Stimulated activated CD4-positive, alpha-beta T cell treated with anti-CD3 and anti-CD28 coated beads, Interleukin-12 subunit alpha, Interleukin-12 subunit beta, amount 100 ng/mL, for 48 hours (primary cell): ENCODE measurements at places on chromosomes 4 and X.

GRCh38 chr4:87516683-87517082 lies 12.5 kb downstream of the SPARCL1 start:
- DNase-seq = no peak

GRCh38 chr4:51958199-51958968 lies 61.8 kb downstream of the LRRC66 start:
- DNase-seq = no peak

- DNase-seq = no peak
These were observed 1014.2 kb downstream of the C4orf33 start for GRCh38 chr4:130110189-130110588.

DNA sequence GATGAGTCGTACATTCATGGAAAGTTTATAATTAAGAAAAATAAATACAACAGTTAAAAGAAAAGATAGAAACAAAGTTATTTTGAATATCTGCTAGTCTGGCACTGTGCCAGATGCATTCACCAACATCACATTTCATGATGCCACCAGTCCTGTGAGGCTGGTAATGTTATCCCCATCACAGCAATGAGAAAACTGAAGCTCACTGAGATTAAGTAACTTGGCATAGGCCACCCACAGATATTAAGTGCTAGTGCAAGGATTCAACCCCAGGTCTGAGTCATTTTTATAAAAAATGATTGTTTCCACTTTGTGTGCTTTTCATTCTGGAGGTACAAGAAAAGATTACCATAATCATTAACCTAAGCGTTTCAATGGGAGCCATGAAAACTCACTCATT lies 65.0 kb upstream of the IL15 start:
- DNase-seq = no peak

DNA sequence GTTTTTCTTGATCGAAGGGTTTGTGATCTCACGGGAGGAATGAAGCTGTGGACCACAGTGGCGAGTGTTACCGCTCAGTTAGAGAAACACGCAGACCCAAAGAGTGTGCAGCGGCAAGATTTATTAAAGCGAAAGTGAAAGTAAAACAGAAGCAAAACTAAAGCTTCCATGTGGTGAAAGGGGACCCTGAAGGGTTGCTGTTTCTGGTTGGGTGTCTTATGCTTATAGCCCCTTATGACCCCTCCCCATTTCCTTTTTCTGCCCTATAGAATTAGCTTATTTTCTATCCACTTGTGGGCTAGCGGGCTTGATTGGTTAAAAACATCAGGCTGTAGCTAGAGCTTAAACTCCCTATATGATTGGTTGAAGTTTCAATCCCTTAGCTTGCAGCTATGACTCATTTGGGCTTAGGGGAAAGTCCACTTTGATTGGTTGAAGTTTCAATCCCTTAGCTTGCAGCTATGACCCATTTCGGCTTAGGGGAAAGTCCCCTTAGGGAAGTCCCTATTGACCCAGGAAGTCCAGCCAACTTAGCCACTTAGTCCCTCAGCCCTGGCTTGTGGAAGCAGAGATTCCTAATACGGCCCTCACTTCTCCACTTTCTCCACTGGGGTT lies 171.2 kb upstream of the NWD2 start:
- DNase-seq = no peak

- DNase-seq = no peak
These were observed 281.5 kb downstream of the USP46 start for GRCh38 chr4:52377563-52377962.

- no peak for DNase-seq
These were observed 511 bp upstream of the DUSP21 start for GRCh38 chrX:44843318-44843702.

DNA sequence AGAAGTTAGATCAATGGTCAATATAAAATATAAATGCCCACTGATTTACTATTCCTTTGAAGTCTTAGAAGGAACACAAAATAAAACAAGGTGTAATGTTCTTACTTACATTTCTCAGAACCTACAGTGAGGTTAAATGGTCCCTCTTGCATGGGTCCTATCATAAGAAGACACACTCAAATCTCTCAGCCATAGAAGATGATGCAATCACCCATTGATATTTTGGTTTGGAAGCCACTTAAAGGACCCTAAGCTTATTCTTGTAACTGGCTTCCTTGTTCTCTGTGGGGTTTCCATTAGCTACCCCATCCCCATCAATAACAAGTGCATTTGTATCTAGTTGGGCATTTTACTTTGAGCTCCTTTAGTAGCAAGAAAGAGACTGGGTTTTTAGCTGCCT lies 15.1 kb downstream of the REELD1 start:
- no peak for DNase-seq

- DNase-seq = no peak
These were observed 25.9 kb upstream of the HMX1 start for GRCh38 chr4:8897251-8898167.

GRCh38 chr4:129378364-129378763 lies 282.4 kb downstream of the C4orf33 start:
- DNase-seq = no peak

DNA sequence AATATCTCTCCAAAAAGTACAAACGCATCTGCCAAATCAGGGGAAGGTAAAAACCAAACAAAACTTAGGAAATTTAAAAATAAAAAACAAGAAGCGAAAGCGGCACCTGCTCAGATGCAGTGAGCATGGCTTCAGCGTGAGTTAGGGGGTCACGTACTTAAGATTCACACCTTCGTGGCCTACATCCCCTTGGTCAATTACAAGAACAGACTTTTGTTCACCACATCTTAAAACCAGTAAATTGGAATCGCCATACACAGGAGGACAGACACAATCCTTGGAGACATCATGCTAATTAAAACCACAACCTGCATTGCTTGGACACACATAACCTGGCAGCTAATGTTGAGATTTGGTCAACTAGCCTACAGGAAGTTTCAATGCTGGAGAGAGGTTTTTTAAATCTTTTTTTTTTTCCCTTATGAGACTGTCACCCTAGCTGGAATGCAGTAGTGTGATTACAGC lies 12.5 kb upstream of the SEL1L3 start:
- DNase-seq = no peak

DNA sequence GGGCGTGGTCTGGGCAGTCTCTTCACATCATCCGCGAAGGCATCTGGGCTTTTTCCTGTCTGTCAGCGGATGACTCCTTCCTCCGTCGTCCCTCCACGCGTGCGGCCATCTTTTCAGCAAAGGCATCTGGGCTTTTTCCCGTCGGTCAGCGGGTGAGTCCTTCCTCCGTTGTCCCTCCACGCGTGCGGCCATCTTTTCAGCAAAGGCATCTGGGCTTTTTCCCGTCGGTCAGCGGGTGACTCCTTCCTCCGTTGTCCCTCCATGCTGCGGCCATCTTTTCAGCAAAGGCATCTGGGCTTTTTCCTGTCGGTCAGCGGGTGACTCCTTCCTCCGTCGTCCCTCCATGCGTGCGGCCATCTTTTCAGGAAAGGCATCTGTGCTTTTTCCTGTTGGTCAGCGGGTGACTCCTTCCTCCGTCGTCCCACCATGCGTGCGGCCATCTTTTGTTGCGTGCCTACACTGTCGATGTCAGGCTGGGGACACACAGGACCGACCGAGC lies 12.3 kb upstream of the TMEM271 start:
- DNase-seq = no peak

DNA sequence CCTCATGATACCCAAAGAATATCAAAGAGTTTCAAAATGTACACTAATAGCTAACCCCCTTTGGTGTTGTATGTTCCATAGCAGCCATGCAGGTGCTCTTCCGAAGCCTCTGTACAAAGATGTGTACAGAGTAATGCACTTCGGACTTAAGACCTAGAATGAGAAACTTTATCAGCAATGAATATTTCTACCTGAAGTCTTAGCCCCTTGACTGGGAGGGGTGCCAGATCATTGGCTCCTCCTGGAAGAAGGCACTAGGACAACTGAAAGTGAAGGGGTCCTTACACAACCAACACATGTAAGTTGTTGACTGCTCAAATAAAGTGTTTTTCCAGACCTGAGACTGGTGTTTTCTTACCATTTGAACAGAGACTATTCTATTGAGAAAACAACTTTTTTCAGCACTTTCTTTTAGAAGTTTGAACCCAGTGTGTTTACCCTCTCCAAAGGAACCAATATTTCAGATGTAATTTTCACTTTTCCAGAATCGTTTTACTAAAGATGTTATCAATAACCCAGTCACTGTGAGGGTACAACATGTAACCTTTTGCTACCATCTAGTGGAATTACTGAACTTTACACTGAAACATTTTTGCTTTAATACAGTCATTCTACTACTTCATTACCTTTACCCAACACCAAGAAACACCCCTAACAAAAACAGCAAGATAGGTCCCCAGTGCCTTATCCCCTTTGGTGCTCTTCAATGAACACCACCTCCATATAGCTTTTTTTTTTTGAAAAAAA lies 33.3 kb upstream of the PRDX4 start:
- no peak for DNase-seq

GRCh38 chr4:124745985-124746801 lies 33.7 kb upstream of the ANKRD50 start:
- DNase-seq = no peak

DNA sequence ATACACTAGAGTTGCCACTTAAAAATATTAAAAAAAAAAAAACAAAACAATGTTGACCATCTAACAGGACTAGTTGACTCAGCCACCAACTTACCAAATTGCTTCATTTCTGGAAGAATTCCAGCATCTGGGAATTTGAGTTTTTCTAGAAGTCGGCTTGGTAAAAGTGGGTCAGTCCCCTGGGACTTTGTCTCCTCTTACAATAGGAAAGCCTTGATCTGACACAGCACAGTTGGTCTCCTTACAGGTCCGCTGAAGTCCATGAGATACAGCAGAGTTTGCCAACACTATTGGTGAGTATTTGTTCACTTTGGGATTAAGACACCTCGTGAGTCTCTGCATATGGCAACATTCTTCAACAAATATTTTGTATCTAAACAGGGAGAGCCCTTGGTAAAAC lies 18.2 kb upstream of the DDIT4L start:
- DNase-seq = no peak

DNA sequence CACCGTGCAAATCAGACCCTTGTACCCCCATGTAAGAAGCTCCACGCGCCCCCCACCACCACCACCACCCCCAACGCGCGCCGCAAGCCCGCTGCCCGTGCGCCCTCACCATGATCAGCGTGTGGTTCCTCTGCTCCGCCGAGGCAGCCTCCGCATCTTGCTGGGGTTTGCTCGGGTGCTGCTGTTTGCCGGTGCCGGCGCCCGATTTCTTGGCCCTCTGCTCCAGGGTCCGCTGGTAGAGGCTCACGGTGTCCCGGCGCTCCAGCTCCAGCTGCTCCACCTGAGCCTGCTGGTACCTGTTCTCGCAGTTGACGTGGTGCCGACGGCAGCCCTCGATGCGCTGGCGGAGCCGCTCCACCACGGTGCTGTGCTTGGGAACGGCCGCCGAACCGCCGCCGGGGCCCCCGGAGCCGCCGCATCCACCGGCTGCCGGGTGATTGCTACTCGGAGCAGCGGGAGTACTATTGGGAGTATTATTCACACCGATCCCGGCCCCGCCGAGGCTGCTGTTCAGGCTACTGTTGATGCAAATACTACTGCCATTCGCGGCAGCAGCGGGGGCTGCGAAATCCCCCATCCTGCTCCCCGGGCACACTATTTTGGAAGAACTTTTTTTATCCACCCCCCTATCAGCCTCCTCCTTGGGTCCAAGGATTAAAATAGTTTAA lies 1.1 kb downstream of the MAML3 start:
- DNase-seq = no peak

- DNase-seq = no peak
These were observed 637 bp downstream of the AR start for GRCh38 chrX:67544281-67545035.

DNA sequence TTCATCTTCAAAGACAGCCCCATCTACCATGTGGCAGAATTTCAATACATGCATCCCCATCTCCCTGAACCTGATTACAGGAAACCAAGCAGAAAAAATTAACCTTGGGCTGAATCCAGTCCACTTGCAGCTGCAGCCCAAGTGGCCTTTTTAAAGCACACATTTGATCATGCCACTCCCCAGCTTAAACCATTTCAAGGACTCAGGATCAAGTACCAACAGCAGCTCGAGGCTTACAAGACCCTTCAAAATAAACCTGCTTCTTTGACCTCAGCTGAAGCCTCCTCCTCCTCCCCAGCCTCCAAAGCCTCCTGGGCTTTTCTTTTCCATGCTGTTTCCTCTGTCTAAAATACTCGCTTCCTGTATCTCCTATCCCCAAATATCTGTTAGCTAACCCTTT lies 50.7 kb upstream of the KIT start:
- DNase-seq = no peak

- DNase-seq = no peak
These were observed 471.3 kb upstream of the TECRL start for GRCh38 chr4:64880557-64880956.

DNA sequence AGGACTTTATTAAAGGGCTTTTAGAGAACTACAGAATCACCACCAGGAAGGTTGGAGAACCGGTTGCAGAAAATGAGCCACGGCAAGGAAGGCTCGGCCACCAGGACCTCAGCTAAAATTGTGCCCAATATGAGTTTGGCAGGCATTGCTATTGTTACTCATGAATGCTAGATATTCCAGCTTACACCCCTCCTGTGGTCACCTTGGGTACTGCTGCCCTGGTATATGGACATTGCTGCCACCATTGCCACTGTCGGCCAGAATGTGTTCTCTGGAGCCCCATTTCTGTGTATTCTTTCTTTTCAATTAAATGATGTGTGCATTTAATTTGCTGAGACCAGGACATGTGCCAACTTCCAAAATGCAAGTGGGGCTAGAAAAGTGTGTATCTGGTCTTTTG lies 626.7 kb upstream of the BOD1L1 start:
- no peak for DNase-seq

DNA sequence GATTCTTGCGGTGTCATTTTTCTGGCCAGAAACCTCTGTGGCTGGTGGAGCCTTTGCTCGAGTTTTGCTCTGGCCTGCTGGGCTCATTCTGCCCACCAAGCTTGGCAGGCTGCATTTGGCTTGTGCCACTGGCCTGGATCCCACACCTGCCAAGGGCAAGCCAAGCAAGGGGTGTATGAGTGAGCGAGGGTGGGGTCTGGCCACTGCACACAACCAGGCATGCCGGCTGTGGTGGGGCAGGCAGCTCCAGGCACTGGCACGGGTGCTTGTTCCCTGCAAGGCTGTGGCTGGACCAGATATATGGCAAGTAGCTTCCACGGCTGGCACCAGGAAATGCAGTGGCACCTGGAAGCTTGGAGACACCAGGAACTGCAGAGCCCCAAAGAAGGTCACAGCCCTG lies 68.6 kb upstream of the PPP3CA start:
- DNase-seq = no peak

GRCh38 chr4:123399627-123400358 lies 3.2 kb downstream of the SPRY1 start:
- no peak for DNase-seq

- DNase-seq = no peak
These were observed 1.9 kb upstream of the RGS12 start for GRCh38 chr4:3290889-3291321.
